ENCODE measurements at places on chromosomes 7 and 10.

DNA sequence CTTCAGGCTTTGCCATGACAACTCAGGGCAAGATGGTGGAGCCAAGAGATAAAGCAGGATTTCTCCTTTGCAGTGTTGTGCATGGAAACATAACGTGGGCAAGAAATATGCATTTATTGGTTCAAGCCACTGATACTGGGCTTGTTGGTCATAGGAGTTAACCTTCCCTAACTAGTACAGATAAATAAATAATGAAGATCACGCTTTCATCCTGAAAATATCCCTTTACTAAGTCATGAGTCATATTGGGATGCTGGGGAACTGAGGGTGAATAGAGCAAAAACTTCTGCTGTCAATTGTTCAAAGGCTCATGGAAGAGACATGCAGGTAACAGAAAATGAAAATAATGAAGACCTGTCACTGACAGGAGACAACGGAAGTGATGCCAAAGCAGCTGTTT lies 55.5 kb downstream of the TES start:
- no peak for DNase-seq

- peak; percentile 72 for DNase-seq
Observed at GRCh38 chr10:70478191-70479164, at the start of gene PALD1. Gene PALD1 (plus strand): TSS chr10:70478767. CDS start chr10:70525952, 47,185 bp downstream.

- DNase-seq: no peak
Observed at GRCh38 chr7:31214751-31215150, 125.8 kb downstream of the NEUROD6 start.

DNA sequence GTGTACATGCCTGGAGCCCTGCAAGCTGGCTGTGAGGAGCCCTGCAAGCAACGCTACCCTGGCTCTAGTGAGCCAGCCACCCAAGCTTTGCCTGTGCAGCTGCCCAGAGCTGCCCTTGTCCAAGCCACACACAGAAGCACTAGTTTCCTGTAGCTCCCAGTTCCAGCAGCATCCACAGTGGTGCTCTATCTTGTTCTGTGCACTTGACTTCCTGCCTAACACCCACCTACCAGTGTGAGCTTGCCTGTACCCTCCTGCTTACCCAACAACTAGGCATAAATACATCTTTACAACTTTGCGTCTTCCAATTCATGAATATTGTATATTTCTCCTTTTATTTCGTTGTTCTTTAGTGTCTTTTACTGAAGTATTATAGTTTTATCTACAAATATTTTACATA lies 32.2 kb upstream of the ZNF518A start:
- DNase-seq: no peak

Data from gastrocnemius medialis (tissue), 4 donors.